ENCODE measurements at places on chromosomes 2 and 18.

DNA sequence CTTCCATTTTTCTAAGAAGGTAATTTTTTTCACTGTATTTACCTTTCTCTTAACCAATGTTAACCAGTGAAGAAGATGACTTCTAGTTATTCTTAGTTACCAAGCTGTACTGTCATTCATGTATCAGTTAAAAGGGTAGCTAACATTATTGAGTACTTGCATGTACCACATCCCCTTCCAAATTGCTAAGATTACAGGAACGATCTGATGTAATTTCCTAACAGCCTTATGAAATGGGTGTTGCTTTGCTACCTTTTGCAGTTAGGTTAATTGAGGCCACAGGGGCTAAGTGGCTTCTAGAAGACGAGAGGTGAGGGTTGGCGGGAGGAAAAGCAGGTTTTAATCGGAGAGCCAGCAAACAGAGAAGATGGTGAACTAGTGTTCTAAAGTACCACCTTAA is 1.8 kb upstream of the SULT6B1 start:
- DNase-seq, result no peak

- DNase-seq, result peak; percentile 15
Measured at GRCh38 chr18:59799383-59800015, 100.3 kb upstream of the PMAIP1 start.

DNA sequence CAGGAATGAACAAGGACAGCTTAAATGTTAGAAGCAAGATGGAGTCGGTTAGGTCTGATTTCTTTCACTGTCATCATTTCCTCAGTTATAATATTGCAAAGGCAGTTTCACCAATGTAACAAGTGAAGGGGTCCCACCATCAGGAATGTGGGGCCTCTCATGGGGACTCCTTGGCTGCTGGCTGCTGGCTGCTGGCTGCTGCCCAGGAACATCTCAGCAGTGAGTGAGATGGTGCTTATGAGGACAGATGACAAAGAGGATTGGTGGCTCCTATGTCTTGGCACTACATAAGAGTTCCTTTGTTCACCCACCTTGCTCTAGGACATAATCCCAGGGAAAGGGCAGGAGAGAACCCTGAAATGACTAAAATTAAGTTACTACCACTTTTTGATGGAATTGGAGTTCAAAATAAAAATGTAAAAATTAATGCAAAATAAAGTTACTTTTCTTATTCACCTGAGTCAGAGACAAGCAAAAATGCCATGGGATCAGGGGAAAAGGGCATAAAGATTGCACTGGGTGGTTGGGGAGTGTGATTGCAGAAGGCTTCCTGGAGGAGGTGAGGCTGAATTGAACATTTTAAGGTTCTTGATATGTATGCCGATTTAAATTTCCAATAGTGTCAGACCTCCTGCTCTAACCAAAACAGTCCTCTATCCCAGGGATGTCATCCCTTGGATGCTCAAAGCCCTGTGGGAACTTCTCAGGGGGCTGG is 23.4 kb downstream of the TMEM177 start:
- DNase-seq, result no peak

DNA sequence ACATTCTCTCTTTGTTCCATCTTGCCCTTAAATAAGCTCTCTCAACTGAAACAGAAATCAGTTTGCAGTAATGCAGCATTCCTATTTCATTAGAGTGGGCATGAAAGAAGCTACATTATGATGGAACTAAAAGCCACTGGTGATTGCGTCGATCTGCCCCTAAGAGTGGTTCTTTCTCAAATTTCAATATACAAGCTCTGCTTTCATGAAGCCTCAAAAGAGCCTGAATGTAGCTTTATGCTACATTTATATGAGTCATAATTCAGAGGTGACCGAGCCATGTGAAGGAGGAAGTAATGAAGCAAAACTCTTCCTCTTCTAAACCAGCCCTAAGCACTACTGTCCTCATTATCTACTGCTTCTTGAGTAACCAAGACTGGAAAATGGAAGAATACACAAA is 64.8 kb upstream of the CYTIP start:
- no peak for DNase-seq

GRCh38 chr2:197157879-197158537 is 152.6 kb downstream of the ANKRD44 start:
- no peak for DNase-seq

DNA sequence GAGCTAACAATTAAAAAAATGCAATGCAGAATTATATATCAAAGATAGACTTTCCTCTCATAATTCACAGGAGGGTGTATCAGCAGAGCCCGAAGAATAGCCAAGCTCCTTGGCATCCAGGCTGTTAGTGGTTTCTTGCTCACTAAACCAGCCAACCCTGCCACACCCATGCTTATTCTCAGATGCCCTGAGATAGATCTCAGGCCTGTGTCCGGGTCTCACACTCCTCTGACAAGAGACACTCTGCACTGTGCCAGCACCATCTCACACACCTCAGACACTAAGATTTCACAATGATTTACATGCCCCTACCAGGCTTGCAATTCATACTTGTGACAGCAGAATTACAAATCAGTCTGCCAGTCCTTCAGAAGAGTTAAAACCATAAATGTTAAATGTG is 64.5 kb downstream of the OSBPL1A start:
- DNase-seq, result no peak

DNA sequence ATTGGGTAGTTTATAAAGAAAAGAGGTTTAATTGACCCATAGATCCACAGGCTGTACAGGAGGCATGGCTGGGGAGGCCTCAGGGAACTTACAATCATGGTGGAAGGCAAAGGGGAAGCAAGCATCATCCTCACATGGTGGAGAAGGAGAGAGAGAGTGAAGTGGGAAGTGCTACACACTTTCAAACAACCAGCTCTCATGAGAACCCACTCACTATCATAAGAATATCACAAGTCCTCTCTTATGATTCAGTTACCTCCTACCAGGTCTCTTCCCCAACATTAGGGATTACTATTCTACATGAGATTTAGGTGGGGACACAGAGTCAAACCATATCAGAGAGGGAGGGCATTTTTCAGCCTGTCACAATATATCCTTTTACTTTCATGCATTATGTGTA is 22.7 kb upstream of the DOCK10 start:
- DNase-seq, result no peak

GRCh38 chr2:54380670-54381069 is 75.5 kb upstream of the SPTBN1 start:
- DNase-seq, result peak; percentile 18

DNA sequence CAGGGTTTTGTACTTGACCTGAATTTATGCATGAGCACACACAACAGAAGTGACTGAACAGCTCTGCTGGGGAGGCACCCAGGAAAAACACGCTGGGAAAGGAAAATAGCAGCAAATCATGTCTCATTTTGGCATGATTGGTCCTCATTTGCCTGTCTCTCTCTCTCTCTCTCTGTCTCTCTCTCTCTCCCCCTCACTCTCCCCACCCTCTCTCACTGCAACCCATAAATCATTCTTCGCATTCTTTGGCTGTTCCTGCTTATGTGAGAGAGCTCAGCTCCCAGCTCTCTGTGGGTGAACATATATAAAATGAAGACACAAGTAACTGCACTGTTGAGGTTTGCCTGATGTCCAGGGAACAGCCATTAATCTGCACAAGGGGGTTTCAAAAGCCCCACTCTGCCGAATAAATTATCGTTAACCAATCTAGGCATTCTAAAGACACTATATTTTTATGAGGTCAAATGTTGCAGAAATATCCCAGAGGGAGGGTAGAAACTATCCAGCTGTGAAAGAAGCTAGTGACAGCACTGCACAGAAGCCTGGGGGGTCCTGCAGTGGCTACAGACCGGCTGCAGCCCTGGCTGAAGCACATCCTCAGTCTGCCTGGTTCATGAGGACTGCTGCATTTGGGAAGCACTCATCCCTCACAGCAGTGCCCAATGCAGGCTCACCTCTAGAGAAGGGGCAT is 260.3 kb downstream of the AFF3 start:
- DNase-seq, result peak; percentile 88

DNA sequence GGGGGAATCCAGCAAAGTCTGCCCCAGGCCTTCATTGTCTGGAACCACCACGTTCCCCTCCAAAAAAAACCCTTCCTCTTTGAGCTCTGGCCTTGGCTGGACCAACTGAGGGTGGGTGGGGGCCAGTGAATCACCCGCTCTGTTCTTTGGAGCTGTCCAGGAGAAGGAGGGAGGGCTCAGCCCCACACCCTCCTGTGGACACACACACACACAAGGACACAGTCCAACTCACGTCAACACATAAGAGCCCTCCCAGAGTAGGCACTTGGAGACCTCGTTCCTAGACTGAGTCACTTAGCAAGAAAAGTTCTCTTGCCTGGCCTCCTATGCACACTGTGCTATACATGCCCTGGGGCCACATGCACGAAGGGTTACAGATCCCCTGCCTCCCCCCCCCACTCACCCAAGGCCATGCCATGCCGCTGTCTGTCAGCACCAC is 1.2 kb upstream of the TNS1 start:
- DNase-seq, result peak; percentile 79

DNA sequence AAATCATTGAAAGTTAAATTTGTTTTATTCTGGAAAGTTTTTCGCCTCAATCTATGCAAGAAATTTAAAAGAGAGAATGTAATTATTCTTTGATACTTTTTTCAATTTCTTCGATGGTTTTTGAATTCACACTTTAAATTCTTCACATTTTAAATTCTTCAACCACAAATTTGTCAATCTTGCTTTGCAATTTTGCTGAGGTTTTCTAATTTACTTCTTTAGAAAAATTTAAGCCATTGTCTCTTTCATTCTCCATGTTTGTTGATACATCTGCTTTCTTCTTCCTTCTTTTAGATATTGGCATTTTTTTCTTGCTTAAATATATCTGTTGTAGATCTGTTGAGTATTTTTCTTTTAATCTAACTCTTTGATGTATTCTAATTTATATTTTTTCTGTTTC is 301.9 kb upstream of the DSEL start:
- no peak for DNase-seq

GRCh38 chr18:10029711-10030110 is 115.9 kb downstream of the VAPA start:
- no peak for DNase-seq

- no peak for DNase-seq
Measured at GRCh38 chr2:38074058-38074763, 1.7 kb downstream of the CYP1B1 start.

GRCh38 chr2:2230433-2230817 is 100.7 kb downstream of the MYT1L start:
- no peak for DNase-seq

- peak; percentile 10 for DNase-seq
Measured at GRCh38 chr18:23619388-23619881, 33.1 kb upstream of the NPC1 start.

- no peak for DNase-seq
Measured at GRCh38 chr18:45712061-45712460, 11.9 kb upstream of the SLC14A1 start.

GRCh38 chr2:121173112-121173511 is 111.9 kb downstream of the TFCP2L1 start:
- peak; percentile 6 for DNase-seq

Measured in astrocyte of the spinal cord (primary cell).